ENCODE measurements at places on chromosomes 5 and 9. TPM values are rescaled to one million over a fixed set of nuclear protein-coding genes. Genes with fewer than 3 reads are reported as not detected.

The PTPRD gene
- 2.2 TPM for total RNA-seq

The CDX1 gene
- not detected for total RNA-seq

The RGS7BP gene
- not detected for total RNA-seq

The ENC1 gene
- 119 TPM for total RNA-seq

The OR1J2 gene
- total RNA-seq = 0.24 TPM

The STK32A gene
- 6.3 TPM for total RNA-seq

The OLFM1 gene
- 0.85 TPM for total RNA-seq

The SURF4 gene
- total RNA-seq = 466 TPM

The CDC14B gene
- 66.4 TPM for total RNA-seq
